ENCODE measurements at places on chromosomes 16 and 17. TPM values are rescaled to one million over a fixed set of nuclear protein-coding genes. Genes with fewer than 3 reads are reported as not detected.
A peak's percentile ranks its signal among the peaks of the same experiment; 100 is the strongest.

Gene MYO15A
- 0.18 TPM for total RNA-seq

Gene HOXB2
- 16.6 TPM for total RNA-seq

Gene GFAP
- not detected for total RNA-seq

Gene RAB26
- total RNA-seq = 1.3 TPM

DNA sequence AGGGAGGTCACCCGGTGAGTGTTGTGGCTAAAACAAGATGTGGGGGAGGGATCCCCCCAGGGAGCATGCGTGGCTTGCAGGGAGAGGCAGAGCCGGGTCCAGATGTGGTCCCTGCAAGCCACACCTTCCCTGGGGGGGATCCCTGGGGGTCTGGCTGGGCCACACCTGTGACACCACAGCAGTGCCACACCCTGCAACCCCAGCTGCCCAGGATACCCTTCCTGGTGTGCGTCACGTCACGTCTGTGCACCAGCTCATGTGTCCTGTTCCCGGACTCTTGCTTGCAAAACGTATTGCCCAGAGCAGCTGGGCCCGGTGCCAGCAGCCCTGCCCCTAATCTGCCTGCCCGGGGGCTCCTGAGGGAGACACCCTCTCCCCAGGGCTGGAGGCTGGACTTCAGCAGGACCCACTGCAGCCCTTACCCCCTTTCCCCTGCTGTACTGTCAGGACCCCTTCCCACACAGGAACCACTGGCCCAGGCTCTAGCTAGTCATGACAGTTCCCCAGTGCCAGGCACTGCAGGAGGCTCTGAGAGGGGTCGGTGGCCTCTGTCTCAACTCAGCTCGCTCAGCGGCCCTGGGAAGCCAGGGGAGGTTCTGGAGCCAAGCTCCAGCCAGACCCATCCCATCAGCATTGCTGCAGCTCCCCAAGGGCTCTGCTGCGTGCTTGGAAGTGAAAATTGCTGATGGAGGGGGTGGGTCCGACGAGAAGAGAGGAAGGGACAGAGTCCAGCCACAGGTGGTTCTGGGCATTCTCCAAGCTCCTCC, 25.8 kb upstream of the ACSF3 start:
- DNase-seq = no peak

GRCh38 chr17:5789528-5789927, 205.2 kb upstream of the NLRP1 start:
- DNase-seq = no peak

- DNase-seq = no peak
These were observed 49.0 kb downstream of the MPRIP start for GRCh38 chr17:17091276-17091675.

DNA sequence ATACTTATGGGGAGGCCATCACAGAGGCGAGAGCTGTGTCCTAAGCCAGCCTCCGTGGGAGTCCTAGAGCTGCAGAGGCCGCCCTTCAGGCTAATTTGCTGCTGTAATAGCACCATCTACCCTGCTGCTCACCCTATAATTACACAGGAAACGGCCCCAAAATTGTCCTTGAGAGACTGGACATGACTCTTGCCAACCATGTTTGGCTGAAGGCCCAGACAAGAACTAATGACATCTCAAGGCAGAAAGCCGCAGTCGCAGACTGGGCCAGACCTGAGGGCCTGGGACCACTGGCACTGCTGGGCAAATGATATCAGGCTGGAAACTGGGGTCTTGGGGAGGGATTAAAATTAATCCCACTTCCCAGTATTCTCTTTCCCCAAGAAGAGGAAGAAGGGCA, 24.1 kb downstream of the PSMD7 start:
- no peak for DNase-seq

DNA sequence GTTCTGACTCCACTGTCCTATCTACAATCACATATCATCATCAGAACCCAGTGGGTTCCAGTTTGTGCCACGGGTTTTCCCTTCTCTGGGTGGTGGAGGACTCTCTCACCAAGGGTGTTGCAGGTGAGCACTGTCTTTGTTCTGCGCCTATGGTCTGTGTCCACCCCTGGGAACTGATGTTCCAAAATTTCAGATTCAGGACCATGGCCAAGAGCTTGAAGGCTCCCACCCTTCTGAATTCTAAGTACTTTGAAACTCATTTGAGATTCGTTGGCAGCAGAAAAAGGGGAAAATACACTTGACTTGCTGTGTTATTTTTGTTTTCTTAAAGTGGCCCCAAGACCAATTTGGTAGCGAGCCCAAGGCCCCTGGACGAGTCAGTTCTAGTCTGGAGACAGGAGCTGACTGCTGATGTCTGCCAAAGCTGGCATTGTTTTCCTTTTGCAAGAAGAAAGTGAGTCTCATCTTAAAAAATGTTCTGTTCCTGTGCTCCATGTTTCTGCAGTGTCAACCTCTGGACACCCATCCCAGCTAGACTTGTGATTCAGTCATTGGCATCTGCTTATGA, 310.9 kb downstream of the HAPSTR1 start:
- no peak for DNase-seq

Gene SSTR5
- total RNA-seq = not detected

DNA sequence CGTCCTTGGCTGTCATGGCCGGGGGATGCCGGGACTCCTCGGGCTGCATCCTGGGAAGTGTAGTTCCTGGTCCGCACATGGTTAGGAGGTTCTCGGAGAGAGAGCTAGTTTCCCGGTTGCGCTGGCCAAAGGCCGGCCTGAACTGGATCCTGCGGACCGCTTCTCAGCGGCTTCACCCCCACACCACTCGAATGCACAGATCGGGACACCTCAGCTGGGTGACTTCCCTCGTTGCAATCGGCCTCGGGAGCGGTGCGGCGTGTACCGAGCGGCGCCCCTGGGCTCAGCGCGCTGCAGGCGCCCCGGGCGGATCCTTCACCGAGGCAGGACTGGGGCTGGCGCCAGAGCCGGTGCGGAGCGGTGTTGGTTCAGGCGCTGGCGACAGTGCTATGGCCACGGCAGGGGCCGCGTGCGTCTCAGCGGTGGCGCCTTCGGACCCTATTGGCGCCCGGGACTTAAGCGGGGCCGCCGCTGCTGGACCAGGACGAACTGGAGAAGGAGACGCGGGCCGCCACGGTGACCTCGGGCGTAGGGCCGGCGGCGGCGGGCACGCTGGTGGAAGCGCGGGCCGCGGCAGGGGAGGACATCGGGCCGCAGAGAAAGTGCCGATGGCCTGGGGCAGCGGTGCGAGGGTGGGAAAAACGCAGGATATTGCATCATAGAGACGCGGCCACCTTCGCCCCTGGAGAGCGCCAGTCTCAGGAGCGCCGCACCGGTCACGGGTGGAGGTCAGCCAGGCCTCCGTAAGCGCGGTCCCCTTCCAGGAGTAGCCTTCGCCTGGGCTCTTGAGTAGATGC, 11.4 kb downstream of the ZNF629 start:
- no peak for DNase-seq

GRCh38 chr16:307691-308312, 24.8 kb downstream of the PDIA2 start:
- no peak for DNase-seq

DNA sequence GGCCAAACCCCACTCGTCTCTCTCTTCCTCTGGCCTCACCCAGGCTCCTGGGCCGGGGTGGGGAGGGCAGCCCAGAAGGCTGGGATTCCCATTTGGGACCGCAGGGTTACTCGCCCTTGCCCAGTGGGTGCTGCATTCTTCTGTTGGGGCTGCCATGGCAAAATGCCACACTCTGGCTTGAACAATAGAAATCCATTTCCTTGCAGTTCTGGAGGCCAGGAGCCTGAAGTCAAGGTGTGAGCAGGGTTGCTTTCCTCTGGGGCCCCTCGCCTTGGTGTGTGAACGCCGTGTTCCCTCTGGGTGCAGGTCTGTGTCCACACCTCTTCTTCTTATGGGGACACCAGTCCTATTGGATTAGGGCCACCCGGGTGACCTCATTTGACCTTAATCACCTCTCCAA, 105.8 kb upstream of the GSE1 start:
- DNase-seq = no peak

DNA sequence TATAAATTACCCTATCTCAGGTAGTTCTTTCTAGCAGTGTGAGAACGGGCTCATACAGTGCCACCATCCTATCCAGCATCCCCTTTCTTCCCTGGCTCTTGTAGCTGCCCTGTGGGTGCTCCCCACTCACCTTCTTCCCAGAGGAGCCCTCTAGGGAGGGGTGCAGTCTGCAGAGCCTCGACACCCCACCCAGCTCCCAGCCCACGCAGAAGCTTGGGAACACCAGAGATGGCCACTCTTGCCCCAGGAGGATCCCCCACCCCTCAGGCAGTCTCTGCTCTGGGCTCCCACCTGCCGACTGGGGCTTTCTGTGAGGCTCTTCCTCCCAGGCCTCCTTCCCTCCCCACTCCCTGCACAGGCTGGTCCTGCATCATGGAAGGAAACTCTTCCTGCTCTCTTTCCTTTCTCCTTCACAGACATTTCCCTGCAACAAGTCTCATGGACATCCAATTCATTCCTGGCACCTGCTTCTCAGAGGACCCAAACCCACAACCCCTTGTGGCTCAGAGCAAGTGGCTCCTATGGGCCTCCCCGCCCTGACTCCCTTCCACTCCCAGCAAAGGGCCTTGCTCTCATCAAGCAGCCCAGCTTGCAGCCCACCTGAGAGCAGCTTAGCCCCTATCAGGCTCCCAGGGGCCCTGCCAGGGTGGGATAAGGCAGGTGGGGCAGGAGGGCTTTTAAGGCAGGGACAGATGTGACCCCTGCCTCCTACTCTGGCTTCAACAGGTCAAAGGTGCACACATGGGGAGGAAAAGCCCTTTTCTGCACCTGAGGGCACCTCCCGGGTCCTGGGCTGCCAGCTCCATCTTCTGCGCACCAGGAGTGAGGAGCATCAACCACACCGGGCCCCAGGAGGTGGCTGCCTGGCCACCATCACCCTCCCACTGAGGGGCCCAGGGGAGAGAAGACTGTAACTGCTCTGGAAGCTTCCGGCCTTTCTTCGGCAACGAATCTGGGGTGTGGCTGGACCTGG, 263.8 kb upstream of the TNRC6C start:
- no peak for DNase-seq

Gene C17orf78
- total RNA-seq = not detected

DNA sequence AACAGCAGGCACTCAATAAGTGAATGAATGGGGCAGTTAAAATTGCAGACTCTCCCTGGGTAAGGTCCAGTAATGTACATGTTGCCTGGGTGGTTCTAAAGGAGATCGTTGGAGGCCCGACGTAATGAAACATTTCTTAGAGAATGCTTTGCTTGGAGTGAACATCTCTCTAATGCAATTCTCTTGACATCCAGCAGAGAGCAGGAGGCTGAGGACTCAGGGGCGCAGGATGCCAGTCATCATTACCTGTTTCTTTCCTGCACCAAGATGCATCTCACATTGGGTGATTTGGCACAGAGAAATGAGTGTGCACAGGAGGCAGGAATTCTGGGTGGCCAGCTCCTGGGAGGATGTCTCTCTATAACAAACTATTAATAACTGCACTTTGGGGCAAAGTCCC, 130.3 kb upstream of the RBBP6 start:
- DNase-seq = no peak

- peak; percentile 77 for DNase-seq
These were observed 26.2 kb downstream of the GPRC5B start for GRCh38 chr16:19858340-19859018.

DNA sequence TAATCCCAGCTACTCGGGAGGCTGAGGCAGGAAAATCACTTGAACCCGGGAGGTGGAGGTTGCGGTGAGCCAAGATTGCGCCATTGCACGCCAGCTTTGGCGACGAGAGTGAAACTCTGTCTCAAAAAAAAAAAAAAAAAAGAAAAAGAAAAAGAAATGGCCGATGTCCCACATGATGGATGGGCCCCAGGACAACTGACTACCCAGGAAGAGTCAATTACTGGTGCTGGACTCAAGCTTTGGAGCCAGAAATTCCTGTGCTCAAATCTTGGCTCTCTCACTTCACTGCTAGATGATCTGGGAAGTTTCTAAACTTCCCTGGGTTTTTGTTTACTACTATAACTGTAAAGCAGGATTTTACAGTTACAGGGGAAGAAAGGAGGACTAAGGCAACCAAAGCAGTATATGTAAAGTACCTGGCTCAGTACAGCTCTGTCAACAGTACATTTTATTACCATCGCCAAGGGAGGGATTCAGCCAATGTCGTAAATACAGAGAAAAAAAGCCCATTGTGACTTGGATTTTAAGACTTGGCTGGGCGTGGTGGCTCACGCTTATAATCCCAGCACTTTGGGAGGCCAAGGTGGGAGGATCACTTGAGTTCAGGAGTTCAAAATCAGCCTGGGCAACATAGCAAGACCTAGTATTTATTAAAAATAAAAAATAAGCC, 11.9 kb downstream of the C16orf86 start:
- DNase-seq = no peak

DNA sequence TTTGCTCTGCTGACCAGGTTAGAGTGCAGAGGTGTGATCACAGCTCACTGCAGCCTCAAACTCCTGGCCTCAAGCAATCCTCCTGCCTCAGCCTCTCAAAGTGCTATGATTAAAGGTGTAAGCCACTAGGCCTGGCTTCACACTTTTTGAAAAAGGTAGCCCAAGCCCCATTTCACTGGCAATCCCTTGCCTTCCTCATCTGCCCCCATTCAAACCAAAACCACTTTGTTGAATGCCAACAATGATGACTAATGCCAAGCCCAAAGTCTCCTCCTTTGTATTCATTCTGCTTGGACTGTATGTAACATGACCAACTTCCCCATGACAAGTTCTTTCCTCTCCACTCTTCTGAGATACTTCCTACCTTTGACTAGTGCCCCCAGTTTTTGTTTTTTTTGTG, 33.1 kb downstream of the N4BP1 start:
- no peak for DNase-seq

DNA sequence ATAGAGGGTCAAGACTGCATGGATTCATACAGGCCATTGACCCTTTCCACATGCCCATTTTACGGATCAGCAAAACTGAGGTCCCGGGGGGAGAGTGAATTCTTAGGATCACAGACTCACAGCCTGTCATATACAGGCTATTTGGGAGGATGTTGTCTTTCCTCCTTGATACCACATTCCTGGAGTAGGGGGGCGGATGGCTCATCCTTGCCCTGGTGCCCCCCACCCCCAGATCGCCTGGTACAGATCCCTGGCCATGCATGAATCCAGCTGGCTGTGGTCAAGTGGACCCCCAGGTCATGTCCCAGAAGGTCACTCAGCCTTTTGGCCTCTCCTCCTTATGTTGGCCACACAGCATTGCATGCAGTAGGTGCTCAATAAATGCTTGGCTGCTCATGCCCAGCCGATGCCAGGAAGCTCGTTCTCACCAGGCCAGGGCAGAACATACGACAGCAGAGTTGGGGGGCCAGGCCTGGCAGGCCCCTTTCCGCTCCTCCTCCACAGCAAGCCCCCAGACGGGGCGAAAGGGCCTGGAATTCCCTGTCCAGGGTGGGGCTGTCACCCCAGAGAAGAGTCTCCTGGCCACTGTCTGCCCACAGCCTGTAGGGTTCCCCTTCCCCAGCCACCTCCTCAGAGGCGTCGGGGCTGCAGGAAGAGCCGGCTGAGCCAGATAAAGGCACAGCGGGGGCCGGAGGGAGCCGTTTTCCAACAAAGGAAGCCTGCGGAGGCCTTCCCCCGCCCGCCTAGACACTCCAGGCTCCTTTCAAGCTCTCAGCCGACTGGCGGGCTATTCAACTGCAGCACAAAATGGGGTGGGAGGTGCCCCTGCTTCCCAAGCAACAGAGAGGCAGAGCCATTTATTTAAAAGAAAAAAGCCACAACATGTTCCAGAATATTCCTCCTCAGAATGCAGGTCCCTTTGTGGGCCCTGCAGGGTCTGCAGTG, 215.7 kb upstream of the CIBAR2 start:
- DNase-seq = no peak

Data from glomerular endothelial cell (primary cell).